ENCODE measurements at places on chromosomes 2 and 18.

DNA sequence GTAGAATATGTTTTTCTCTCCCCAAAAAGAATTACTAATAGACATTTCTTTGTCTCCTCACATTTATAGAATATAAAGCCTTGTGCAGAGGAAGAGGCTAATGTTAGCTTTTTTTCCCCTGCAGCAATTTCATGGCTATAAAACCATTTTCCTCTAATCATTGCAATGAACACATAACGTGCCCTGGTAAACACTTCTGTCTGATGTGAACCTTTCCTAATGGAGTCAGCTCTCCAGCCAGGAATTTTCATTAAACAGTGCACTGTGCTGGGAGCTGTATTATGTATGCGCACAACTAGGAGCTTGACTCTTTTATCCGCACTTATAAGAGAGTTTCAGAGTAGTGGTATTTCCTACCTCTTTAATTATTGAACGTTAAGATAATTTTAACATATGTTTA is 63.9 kb upstream of the SPATS2L start:
- DNase-seq = no peak
- no peaks in the 10 kb centered on the region for H3K36me3 ChIP-seq

GRCh38 chr2:117775703-117776219 is 38.7 kb upstream of the DDX18 start:
- no peaks in the 10 kb centered on the region for H3K4me1 ChIP-seq
- H3K36me3 ChIP-seq = no peaks in the 10 kb centered on the region
- H3K4me3 ChIP-seq = no peak overlapping the region
- H3K27me3 ChIP-seq = no peaks in the 10 kb centered on the region
- no peak overlapping the region for H3K27ac ChIP-seq
- no peak for DNase-seq

GRCh38 chr2:33323957-33324356 is 152.5 kb upstream of the RASGRP3 start:
- no peak for DNase-seq
- no peak overlapping the region for H3K4me3 ChIP-seq
- H3K36me3 ChIP-seq = no peaks in the 10 kb centered on the region
- H3K4me1 ChIP-seq = peaks cover 32% of the 10 kb centered on the region
- no peaks in the 10 kb centered on the region for H3K27me3 ChIP-seq

- DNase-seq = peak; percentile 68
- no peak overlapping the region for H3K27ac ChIP-seq
- no peaks in the 10 kb centered on the region for H3K36me3 ChIP-seq
- H3K4me3 ChIP-seq = no peak overlapping the region
These were observed 102.9 kb upstream of the SLC8A1 start for GRCh38 chr2:40554665-40555294.

DNA sequence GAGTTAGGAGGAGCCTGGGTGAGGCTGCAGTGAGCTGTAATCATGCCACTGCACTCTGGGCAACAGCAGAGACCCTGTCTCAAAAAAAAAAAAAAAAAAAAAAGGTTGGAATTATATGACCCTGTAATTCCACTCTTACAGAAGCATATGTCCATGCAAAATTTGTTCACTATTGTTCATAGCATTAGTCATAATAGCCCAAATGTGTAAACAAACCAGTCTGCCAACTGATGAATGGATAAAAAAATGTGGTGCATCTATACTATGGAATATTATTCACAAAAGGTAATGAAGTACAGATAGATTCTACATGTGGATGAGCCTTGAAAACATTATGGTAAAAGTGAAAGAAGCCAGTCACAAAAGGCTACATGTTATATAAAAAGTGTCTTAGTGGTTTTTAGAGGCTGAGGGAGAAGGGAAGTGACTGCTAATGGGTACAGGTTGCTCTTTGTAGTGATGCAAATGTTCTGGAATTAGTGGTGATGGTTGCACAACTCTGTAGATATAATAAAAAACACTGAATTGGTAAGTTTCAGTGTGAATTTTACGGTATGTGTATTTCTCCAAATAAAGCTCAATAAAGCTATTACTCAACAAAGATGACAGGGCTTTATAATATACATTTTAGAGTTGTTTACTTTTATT is 9.4 kb downstream of the COA5 start:
- H3K36me3 ChIP-seq = peaks cover 78% of the 10 kb centered on the region
- H3K4me1 ChIP-seq = no peaks in the 10 kb centered on the region
- no peak overlapping the region for H3K4me3 ChIP-seq
- no peak for DNase-seq
- H3K27me3 ChIP-seq = no peaks in the 10 kb centered on the region
- no peak overlapping the region for H3K27ac ChIP-seq

DNA sequence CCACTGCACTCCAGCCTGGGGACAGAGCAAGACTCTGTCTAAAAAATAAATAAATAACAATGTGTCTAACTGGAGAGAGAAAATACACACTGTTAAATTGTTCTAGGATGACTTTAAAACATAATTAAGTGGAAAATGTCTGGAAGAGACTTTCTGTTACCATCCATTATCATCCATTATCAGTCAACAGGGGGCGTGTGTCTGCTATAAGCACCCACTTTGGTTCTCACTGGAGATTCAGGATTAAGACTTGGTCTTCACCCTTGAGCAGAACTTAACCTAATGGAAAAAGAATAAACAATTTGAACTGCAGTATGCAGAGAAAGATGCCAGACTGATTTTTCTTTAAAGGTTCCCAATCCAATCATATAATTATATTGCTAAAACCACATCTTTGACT is 999.8 kb upstream of the GYPC start:
- H3K27me3 ChIP-seq = no peaks in the 10 kb centered on the region
- no peak overlapping the region for H3K27ac ChIP-seq
- H3K4me1 ChIP-seq = no peaks in the 10 kb centered on the region
- no peak overlapping the region for H3K4me3 ChIP-seq

DNA sequence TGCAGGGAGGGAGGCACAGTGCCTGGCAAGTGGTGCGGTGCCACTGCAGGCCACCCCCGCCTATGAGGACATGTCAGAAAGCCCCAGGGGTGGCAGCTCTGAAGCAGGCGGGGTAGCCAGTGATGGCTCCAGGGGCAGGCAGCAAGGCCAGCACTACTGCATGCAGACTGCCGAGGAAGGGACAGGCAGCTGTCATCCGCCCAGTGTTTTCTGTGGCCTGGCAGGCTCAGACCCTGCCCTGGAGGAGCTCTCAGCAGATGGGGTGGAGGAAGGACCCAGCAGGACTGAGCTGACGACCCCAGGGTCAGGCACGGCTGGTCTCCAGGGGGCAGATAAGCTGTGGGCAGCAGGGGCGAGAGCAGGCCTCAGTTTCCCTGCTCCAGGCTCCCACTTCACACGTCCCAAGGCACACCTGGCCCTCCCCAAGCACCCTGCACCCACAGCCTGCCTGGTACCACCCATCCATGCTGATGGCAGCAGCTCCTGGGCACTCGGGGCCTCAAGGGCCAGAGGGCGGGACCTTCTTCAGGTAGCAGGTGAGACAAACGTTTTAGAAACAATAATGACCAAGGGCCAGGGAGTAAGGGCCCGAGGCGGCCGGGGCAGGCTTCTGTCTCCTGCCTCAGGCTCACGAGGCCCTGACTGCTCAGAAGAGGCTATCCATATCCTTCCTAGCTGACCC is 48.5 kb downstream of the HS6ST1 start:
- no peak overlapping the region for H3K27ac ChIP-seq
- H3K4me3 ChIP-seq = no peak overlapping the region
- H3K27me3 ChIP-seq = no peaks in the 10 kb centered on the region

DNA sequence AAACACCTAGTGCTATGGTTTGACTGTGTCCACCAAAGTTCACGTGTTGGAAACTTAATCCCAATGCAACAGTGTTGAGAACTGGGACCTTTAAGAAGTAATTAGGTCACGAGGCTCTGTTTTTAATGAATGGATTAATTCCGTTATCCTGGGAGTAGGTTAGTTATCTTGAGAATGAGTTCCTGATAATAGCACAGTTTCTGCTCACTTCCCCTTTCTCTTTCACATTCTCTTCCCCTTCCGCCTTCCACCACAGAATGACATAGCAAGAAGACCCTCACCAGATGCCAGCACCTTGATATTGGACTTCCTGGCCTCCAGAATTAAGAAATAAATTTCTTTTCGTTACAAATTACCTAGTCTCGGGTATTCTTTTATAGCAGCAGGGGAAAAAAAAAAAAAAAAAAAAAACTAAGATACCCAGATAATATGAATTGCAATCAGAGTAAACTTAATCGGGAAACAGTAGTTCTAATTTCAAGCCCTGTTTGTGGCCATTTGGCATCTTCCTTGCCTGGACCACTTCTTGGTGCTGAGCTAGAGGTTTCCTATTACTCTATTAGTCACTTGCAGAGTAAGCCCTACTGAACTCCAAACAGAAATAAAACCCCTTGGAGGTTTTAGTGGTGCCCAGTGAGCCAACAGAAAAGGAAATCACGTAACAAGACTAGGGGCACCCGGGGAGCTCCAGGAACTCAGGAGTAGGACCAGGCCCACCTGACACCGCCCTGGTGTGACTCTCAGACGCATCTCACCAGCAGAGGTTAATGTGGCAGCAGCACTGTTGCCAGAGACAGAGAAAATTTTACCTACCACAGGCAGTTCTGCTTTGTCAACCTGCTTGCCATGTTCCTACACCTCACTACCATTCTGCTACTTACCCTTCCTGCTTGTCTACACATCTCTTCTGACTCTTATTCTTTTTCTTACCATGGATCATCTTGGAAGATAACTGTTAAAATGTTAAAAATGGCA is 147.6 kb upstream of the CAB39 start:
- peak; percentile 6 for DNase-seq
- H3K4me1 ChIP-seq = no peaks in the 10 kb centered on the region
- no peak overlapping the region for H3K4me3 ChIP-seq
- no peak overlapping the region for H3K27ac ChIP-seq

DNA sequence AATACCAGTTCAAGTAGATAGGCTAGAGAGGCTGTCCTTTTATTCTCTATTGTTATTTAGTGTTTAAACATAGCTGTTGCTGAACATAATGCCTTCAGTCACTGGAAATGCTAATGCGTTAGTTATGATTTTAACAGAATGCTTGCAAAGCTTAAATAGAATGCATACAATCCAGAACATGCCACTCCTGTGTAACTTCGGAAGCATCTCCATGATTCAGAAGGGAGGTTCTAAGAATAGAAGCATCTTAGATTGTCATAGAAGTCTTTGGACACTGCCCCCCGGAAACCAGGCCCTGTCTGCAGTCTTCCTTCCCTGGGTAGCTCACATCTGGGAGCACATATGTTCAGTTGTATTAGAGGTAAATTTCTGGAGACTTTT is 73.2 kb downstream of the ZNF532 start:
- H3K36me3 ChIP-seq = peaks cover 6% of the 10 kb centered on the region
- no peaks in the 10 kb centered on the region for H3K27me3 ChIP-seq
- H3K4me3 ChIP-seq = no peak overlapping the region
- DNase-seq = no peak
- H3K4me1 ChIP-seq = peaks cover 29% of the 10 kb centered on the region

GRCh38 chr18:28559511-28559910 is 382.6 kb upstream of the CDH2 start:
- H3K36me3 ChIP-seq = no peaks in the 10 kb centered on the region
- no peaks in the 10 kb centered on the region for H3K4me1 ChIP-seq
- no peak overlapping the region for H3K4me3 ChIP-seq
- no peak for DNase-seq
- no peak overlapping the region for H3K27ac ChIP-seq

DNA sequence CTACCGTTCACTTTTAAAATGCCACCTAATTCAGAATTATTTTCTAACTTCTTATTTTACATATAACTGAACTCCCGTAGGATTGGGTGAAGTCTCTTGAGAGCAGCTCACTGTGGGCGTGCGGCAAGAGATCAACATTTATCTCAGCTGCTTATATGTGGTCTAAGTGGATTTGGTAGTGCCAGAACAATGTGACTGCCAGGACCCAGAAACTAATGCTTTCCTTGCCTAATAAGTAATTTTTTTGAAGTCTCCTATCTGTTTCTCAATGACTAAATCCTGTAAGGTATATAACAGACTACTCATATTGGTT is 11.2 kb upstream of the NFE2L2 start:
- H3K36me3 ChIP-seq = no peaks in the 10 kb centered on the region
- no peak for DNase-seq
- H3K4me3 ChIP-seq = no peak overlapping the region
- peak overlapping the region; percentile 67 for H3K27ac ChIP-seq
- peaks cover 9% of the 10 kb centered on the region for H3K4me1 ChIP-seq
- H3K27me3 ChIP-seq = no peaks in the 10 kb centered on the region

DNA sequence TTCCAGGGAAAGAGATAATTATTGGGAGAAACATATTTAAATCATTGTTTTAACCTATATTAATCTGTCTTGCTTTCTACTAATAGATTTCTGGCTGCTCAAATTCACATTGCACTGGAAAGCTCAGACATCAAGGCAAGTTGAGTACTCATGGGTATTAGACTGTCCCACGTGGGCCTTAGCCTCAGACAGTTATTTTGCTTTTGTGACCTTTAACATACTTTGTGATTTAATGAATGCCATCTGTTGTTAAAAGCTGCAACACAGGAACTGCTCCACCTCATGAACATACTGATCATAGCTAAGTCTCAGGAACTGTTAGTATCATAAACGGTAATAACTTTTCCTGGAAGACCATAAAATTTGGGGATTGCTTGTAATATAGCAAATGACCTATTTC is 2.7 kb upstream of the LCT start:
- DNase-seq = no peak
- no peak overlapping the region for H3K27ac ChIP-seq
- no peaks in the 10 kb centered on the region for H3K27me3 ChIP-seq
- H3K4me3 ChIP-seq = no peak overlapping the region
- H3K36me3 ChIP-seq = peaks cover 28% of the 10 kb centered on the region

DNA sequence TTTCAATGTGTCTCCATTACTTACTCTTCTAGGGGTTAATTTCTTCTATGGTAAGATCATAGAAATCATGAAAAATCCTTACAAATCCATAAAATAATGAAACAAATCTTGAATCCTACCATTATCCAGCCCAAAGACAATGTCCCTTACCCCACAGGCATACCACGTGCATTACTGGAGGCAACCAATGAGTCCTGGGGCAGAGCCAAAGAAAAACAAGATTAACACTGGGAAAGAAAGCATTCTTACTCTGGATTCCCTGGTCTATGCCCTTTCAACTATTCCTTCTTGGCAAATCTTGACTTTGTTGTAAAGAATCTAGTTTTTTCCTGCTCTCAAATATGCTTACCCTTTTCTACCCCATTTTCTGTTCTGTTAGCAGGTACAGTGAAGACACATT is 3.1 kb upstream of the GALNT1 start:
- no peaks in the 10 kb centered on the region for H3K27me3 ChIP-seq
- no peak for DNase-seq
- no peaks in the 10 kb centered on the region for H3K36me3 ChIP-seq
- peaks cover 27% of the 10 kb centered on the region for H3K4me1 ChIP-seq
- H3K4me3 ChIP-seq = no peak overlapping the region

DNA sequence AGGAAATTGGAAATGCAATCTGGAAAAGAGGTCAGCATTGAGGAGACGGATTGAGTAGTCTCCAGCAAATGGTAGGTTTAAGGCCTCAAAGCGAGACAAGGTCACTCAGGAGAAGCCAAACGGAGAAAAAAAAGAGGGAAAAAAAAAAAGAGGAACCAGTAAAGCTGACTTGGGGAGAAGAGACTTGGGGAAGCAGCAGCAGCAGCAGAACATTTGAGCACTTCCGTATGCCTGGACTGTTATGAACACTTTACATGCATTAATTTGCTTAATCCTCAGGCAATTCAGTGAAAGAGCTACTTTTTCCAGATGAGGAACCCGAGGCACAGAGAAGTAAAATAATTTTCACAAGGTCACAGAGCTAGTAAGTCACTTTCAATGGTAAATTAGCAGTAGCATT is 81.3 kb downstream of the OSBPL6 start:
- H3K4me1 ChIP-seq = no peaks in the 10 kb centered on the region
- H3K27ac ChIP-seq = no peak overlapping the region
- H3K27me3 ChIP-seq = no peaks in the 10 kb centered on the region
- H3K36me3 ChIP-seq = no peaks in the 10 kb centered on the region
- H3K4me3 ChIP-seq = no peak overlapping the region

GRCh38 chr2:32838418-32838817 is 108.3 kb upstream of the LTBP1 start:
- no peak overlapping the region for H3K27ac ChIP-seq
- no peak for DNase-seq
- H3K4me1 ChIP-seq = peaks cover 12% of the 10 kb centered on the region
- no peaks in the 10 kb centered on the region for H3K36me3 ChIP-seq
- H3K27me3 ChIP-seq = no peaks in the 10 kb centered on the region
